ENCODE measurements at places on chromosomes 12 and 14.

- DNase-seq, result peak; percentile 65
Measured at GRCh38 chr14:89702073-89702875, 252.3 kb downstream of the EFCAB11 start.

GRCh38 chr12:42091769-42092168 lies 52.9 kb downstream of the GXYLT1 start:
- no peak for DNase-seq

GRCh38 chr12:4202487-4202886 lies 71.1 kb upstream of the CCND2 start:
- no peak for DNase-seq

GRCh38 chr12:28026701-28027100 lies 54.2 kb upstream of the PTHLH start:
- DNase-seq, result peak; percentile 47

- no peak for DNase-seq
Measured at GRCh38 chr14:83883732-83884131, 1646.2 kb upstream of the FLRT2 start.

GRCh38 chr14:33376510-33376909 lies 437.8 kb downstream of the NPAS3 start:
- DNase-seq, result no peak

GRCh38 chr12:39912211-39912980 lies 193.5 kb downstream of the SLC2A13 start:
- DNase-seq, result no peak

- no peak for DNase-seq
Measured at GRCh38 chr14:55086938-55087337, 35.5 kb downstream of the MAPK1IP1L start.

GRCh38 chr12:17214929-17215328 lies 609.0 kb upstream of the LMO3 start:
- DNase-seq, result no peak

GRCh38 chr12:41795051-41795600 lies 349.5 kb downstream of the GXYLT1 start:
- DNase-seq, result peak; percentile 90

GRCh38 chr12:111034083-111034885 lies 113.9 kb upstream of the MYL2 start:
- peak; percentile 1 for DNase-seq

DNA sequence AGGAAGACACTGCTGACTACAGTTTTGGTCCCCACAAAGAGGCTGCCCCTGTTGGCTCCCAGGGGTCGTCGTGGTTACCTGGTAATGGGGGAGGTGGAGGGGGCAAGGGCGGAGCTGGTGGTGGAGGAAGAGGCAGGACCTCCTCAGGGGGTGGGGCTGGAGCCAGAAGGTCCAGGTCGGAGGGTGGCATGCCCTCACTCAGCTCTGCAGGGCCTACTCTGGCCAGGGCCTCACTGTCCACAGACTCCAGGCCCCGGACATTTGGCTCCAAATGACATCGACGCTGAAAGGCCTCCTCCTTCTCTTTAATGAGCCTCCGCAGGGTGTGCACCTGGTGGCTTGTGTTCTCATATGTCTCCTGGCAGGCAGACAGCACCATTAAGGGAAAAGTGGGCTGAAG lies 28.5 kb downstream of the PRPF40B start:
- DNase-seq, result no peak

DNA sequence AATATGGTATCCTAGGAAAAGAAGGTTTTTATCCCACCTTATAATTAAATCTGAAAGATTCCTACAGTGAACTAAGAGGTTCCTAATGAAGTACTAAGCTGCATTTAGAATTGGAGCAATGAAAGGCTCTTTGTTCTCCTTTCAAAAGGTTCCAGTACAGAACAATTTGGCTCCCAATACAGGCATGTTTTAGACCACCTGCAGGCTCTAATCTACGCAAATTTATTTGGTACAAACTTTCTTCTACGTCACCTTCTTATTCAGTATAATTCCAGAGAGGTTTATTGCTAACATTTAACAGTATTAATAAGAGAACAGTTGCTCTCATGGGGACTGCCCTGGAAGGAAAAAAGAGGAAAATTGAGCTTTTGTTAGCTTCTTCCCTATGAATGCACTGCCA lies 37.6 kb upstream of the SLCO1C1 start:
- DNase-seq, result no peak

- DNase-seq, result no peak
Measured at GRCh38 chr12:49410818-49411217, 43.6 kb downstream of the SPATS2 start.

GRCh38 chr12:75650595-75651341 lies 139.4 kb upstream of the KRR1 start:
- DNase-seq, result peak; percentile 53

- DNase-seq, result no peak
Measured at GRCh38 chr14:69504775-69505174, 20.2 kb downstream of the PLEKHD1 start.

- peak; percentile 4 for DNase-seq
Measured at GRCh38 chr14:80549141-80549540, 337.8 kb upstream of the DIO2 start.

GRCh38 chr14:69956970-69957369 lies 77.8 kb downstream of the SMOC1 start:
- no peak for DNase-seq

GRCh38 chr12:121786440-121786825 lies 7.1 kb downstream of the RHOF start:
- peak; percentile 89 for DNase-seq

- no peak for DNase-seq
Measured at GRCh38 chr14:85542623-85543022, 12.7 kb downstream of the FLRT2 start.

DNA sequence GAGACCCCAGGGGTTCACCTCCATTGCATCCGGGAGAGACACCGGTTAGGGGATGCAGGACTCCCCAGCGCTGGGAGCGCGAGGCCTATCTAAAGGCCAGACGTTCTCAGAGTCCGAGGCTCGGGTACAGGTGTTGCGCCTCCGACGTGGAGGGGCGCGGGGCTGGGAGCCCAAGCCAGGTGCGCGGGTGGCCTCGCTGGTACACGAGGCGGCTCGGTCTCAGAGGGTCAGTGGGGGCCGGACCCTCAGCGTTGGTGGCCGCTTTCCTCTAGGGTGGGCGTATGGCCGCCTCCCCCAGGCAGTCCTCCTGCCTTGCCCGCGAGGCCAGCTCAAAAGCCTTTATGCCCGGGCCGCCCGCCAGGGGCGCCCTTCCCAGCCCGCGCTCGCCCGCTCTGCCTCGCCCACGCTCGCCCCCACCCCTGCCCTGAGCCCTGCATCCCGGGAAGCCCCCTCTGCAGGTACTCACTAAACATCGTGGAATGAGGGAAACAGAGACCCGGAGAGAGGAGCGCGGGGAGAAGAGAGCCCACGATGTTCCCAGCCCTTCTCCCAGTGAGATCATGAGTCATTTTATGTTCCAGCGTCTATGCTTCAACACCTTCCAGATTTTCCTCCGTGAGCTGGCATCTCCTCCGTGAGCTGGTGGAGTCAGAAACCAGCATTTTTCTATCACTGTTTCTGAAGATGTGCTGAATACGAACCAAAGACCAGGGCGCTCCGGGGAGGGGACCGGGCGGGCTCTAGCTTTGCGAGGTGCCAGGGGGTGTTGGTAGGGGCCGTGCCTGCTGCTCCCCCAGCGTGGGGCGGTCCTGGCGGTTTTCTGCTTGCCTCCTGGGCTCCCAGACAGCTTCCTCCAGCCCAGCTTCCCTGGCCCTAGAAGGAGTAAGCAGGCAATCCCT lies 73.8 kb downstream of the DIO3 start:
- DNase-seq, result no peak

DNA sequence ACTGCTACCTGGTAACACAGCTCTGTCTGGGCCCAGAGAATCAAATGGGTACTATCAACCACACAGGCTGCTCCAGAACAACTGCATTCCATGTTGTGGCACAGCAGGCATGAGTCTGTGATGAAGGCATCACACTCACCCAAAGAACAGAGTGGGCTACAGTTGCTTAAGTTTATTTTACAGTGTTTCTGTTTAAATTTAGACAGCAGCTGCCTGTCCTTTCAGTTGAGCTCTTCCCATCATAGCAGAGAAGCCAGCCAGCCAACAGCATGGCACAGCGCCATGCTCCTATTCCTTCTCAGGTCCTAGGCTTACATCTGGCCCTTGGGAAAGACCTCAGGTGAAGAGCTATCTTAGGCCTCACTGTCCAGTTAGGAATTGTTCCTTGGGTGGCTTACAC lies 147.0 kb upstream of the FRMD6 start:
- no peak for DNase-seq

DNA sequence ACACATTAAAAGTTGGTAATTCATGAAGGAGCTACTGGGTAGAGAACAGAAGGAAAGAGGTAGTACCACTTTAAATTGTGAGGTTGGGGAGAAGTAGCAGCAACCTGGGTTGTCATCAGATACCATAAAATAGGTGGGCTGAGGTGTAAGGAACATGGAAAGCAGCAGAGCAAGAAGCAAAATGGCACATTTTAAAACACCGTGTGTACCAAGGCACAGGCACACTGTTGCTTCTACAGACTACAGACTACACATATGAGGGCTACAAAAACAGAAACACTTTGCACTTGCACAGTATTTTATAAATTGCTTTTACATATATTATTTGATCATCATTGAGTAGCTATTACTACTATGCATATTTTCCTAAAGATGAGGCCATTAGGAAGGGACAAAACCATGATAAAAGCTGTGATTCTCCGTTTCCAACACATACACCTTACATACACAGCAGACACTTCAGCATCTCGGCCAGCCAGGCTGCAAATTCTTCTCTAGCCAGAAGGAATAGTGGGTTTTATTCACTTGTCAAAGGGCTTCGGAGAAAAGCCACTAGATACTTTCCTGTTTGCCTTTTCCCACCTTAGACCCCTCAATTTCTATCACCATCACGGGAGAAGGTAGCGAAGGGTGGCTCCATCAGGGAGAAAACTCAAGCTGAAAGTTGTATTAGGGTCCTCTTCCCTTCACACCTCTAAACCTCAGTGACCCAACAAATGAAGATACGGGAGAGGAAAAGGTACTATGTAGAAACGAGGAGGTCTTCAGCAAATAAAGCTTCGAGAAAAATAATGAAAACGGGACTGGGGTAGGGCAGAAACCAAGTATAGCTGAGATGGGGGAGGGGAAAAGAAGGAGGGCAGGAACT lies 1.6 kb downstream of the PYM1 start:
- no peak for DNase-seq

DNA sequence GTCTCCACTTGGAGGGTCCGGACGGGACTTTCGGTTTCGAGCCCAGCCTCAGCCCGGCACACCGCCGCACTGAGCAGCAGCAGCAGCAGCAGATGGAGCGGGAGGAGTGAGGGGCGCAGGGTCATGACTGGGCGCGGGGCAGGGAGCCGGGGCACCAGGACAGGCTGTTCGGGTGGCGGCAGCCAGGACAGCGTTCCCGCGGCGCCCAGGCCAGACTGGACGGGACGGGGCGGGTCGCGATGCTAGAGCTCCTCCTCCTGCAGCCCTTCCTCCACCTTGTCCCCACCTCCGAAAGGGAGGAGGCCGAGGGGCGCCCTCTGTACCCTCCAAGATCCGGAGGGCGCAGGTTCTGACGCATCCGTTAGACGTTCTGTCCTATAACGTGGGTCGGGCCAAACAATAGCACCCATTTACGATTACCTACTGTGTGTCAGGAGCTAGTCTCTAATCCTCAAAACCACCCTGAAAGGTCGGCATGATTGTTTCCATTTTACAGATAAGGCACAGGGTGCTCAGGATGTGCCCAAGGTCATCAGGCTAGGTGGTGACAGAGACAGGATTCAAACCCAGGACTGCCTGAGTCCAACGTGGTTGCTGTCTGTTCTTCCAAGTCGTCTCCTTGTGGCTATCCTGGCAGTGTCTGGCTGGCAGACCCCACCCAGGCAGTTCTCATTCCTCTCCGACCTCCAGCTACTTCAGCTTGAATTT lies at the start of gene FKBP11:
TSS of gene FKBP11 (minus strand) at position 189 of the 708 bp plus-strand sequence. CDS start at position 125, 64 bp downstream.
- peak; percentile 45 for DNase-seq

DNA sequence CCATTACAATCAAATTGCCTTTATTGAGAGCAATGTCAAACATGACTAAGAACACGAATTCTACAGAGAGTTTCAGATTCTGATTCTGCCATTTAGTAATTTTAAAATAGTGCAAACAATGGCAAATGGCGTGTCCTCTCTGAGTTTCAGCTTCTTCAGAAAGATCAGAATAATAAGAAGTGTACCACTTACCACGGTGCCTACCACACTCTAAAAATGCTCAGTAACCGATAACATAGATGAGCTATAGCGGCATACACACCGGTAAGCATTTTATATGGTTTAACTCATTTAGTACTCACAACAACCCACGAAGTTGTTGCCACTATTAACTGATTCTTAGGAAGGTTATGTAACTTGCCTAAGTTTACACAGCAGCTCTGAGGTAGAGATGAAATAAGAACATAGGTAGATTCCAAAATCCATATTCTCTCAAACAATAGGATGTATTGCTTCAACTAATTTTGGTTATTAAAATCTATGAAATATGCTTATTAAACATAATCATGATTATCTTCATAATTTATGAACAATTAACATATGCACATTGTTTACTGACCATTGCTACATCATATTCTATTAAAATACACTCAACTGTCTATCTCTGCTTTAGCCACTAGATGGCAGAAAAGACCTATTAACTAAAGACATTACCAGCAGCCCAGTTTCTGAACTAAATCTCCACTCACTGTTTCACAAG lies 38.3 kb downstream of the SLC6A15 start:
- peak; percentile 25 for DNase-seq

DNA sequence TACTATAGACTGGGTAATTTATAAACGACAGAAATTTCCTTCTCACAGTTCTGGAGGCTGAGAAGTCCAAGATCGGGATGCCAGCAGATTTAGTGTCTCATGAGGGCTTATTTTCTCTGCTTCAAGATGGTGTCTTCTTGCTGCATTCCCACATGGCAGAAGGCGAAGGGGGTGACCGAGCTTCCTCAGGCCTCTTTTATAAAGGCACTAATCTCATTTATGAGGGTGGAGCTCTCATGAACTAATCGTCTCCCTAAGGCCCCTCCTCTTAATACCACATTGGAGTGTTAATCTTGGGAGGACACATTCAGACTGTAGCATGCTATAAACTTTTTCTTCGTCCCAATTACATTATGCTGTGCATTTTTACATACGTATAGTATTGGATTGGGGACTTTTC lies 200.4 kb upstream of the ARHGAP5 start:
- DNase-seq, result no peak

DNA sequence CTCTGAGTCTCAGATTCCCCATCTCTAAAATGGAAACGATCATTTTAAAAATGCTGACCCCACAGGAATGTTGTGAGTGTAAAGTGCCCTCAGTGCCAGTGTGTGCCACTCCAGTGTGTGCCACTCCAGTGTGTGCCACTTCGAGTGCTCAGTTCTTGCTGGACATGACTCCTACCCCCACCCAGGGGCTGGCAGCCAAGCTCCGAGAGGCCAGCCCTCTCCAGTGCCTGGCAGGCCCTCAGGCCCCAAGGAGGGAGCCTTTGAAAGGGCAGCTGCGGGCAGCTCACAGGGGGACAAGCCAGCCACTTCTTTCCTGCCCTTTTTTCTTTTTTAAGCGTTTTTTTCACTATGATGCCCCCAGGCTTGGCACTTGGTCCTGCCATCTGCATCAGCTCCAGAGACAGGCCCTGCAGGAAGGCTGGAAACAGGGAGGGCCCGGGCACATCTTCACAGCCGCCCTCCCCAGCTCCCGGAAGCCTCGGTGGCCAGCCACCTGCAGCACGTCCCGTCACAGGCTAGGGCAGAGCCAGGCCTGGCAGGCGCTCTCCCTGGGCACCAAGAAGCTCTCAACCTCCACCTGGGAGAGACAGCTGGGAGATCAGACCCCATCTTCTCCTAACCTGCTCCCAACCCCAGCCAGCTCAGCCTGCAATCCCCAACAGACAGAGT lies 29.8 kb downstream of the NCOR2 start:
- no peak for DNase-seq
